ENCODE measurements at places on chromosomes 2 and 18.
A peak's percentile ranks its signal among the peaks of the same experiment; 100 is the strongest.

DNA sequence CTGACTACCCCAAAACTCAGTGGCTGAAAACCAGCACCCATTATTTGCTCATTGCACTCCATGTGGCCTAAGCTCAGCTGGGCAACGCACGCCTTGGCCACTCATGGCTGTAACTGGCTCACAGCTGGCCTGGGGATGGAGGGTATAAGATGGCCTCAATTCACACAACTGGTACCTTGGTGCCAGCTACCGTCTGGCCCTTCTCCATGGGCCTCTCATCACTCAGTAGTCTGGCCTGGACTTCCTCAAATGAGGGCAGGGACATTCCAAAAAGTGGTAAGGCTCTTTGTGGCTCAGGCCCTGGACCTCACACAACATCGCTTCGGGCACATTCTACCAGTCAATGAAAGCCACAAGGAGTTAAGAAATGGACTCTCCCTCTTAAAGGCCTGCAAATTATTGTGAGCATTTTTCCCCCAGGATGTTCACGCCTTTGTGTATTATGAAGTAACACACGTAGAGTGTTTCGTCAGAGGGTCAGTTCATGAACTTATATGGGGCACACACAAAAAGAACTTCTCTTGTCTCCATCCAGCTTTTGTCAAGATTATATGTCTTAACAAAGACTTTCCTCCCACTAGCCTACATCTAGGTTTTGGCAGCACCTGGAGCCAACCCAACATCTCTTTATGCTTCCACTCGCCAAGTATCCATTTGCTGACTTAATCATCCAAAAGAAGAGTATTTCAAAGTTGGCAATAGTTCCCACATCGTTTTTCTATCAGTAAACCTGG lies 145.2 kb downstream of the CCBE1 start:
- H3K27ac ChIP-seq: no peak overlapping the region
- H3K4me3 ChIP-seq: no peak overlapping the region
- H3K36me3 ChIP-seq: no peaks in the 10 kb centered on the region

DNA sequence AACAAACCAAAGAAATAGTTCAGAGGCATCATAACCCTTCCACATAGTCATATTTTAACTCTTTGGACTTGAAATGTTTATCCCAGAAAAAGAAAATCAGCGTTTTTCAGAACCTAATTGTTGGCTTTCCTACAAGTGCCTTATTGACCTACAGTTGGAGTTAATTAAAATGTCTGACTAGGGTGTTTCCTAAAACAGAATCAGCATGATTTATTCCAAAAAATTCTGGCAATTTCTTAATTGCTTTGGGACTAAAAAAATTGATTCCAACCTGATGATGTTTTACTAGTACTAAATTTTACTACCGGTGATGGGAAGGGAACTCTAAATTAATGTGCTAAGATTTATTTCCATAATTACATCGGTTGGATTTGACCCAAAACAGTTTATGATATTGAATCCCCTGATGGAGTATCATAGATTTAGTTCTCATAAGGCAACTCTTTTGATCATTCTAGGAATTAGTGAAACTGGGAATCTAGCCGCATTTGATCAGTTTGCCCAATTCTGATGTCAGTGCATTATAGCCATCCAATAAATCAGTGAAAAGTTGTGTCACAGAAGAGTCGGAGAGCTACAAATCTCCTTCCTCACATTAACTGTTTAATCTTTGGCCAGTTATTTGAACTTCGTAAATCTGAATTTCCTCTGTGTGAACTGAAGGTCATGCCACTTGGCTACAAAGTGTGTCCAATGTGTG lies 134.3 kb upstream of the DSEL start:
- DNase-seq: no peak
- no peak overlapping the region for H3K27ac ChIP-seq
- H3K27me3 ChIP-seq: no peaks in the 10 kb centered on the region
- H3K4me3 ChIP-seq: no peak overlapping the region
- no peaks in the 10 kb centered on the region for H3K4me1 ChIP-seq
- no peaks in the 10 kb centered on the region for H3K36me3 ChIP-seq

DNA sequence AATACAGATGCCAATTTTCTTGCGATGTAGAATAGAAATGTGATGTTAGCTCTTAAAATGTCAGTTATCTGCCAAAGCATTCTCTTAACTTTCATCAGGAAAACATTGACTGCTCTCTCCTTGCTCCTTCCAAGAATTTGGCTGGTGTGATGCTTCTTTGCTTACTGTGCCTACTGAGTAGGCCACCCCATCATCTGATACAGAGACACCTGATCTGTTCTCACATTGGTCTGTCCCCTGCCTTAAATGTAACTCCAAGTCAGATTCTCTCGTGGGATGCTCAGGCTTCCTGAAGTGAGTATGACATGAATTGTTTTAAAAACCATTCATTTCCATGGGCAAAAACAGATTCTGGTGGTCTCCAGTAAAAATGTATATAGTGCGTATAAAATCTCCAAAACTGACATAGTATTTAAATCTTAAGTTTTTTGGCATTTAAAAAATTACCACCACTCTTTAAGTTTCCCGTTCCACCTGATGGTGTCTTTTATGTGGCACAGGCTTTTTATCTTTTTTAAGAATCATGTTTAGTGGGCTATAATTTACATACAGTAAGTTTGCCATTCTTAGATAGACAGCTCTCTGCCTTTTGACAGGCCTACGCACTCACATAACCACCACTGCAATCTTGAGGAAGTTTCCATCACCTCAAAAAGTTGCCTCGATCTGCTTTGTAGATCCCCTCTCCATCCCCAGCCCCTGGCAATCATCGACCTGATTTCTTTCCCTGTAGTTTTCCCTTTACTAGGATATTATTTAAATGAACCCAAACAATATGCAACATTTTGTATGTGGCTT lies 36.6 kb downstream of the UBE2F start:
- H3K4me1 ChIP-seq: no peaks in the 10 kb centered on the region
- DNase-seq: no peak
- H3K27me3 ChIP-seq: no peaks in the 10 kb centered on the region
- H3K36me3 ChIP-seq: peaks cover 10% of the 10 kb centered on the region

- peaks cover 4% of the 10 kb centered on the region for H3K4me1 ChIP-seq
- H3K4me3 ChIP-seq: no peak overlapping the region
- H3K36me3 ChIP-seq: no peaks in the 10 kb centered on the region
- peak overlapping the region; percentile 25 for H3K27ac ChIP-seq
- DNase-seq: no peak
- no peaks in the 10 kb centered on the region for H3K27me3 ChIP-seq
Measured at GRCh38 chr2:106183101-106183696, 10.9 kb downstream of the UXS1 start.

GRCh38 chr18:59547581-59548182 lies 149.5 kb downstream of the CCBE1 start:
- DNase-seq: no peak
- no peaks in the 10 kb centered on the region for H3K27me3 ChIP-seq
- H3K27ac ChIP-seq: no peak overlapping the region
- no peaks in the 10 kb centered on the region for H3K36me3 ChIP-seq

GRCh38 chr2:199480966-199481365 lies 23.2 kb upstream of the SATB2 start:
- no peak overlapping the region for H3K4me3 ChIP-seq
- H3K27me3 ChIP-seq: peaks cover 20% of the 10 kb centered on the region
- DNase-seq: no peak
- H3K27ac ChIP-seq: no peak overlapping the region

DNA sequence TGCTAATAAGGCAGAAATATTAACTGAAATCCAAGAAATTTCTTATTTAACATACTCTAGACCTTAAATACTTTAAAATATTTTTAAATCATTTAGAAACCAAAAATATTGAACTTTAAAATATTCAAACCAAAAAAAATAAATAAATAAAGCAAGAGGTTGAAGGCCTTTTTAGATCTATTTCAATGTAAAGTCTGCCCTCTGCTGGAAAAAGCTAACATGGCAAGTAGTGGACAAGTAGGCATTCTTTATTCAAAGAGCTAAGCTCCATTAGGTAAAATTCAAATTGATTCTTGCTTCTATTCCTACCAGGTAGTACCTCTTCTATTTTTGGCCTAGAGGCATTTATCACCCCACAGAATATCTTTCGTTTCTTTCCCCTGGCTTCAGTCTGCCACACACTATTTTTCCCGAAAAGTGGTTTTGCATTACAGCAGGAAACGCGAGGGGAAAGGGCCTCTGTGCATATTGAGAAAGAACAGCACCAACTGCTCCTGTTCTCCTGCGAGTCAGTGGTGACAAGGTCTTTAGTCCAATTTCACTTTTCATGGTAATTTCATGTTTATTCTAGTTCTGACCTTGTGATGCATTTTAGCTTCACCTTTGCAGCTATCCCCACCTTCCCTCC lies 20.4 kb downstream of the IFIH1 start:
- DNase-seq: no peak
- no peak overlapping the region for H3K4me3 ChIP-seq
- H3K27ac ChIP-seq: no peak overlapping the region
- H3K27me3 ChIP-seq: no peaks in the 10 kb centered on the region

- H3K36me3 ChIP-seq: no peaks in the 10 kb centered on the region
- DNase-seq: no peak
- H3K4me3 ChIP-seq: no peak overlapping the region
- H3K27ac ChIP-seq: no peak overlapping the region
- no peaks in the 10 kb centered on the region for H3K4me1 ChIP-seq
Measured at GRCh38 chr2:23609254-23609653, 224.3 kb downstream of the KLHL29 start.

DNA sequence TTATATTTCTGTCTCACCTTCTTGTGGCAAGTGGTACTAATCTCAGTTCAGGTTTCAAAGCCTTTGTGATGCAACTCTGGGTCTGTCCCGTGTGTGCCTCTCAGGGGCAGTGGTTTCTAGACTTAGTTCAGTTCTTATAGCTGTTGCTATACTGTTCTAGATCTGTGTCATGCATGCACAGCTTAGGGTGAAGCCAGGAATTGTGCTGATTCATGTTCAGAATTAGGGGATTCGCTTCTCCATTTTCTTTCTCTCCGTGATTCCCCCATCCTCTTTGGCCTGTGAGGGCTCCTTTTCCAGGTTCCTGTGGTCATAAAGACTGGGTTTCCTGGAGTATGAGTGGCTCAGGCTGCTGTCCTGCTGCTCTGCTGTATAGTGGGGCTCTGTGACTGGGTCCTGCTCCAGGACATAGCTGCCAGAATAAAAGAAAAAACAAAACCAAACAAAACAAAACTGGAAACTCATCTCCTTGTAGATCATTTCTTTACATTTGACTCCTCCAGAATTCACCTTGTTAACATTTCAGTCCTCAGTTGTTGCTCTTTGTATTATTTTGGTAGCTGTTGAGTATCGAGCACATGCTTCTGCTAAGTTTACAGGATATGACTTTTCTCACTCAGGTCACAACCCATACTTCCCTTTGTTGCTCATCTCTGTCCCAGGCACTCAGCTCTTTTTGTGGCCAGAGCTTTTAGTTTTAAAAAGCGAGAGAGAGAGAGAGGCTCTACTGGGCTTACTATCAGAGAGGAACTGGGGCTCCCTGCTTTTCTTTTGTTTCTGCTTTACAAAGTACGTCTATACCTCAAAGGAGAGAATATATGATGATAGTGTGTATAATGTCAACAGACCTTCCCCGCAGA lies 34.2 kb downstream of the CERS6 start:
- H3K4me1 ChIP-seq: peaks cover 12% of the 10 kb centered on the region
- H3K27me3 ChIP-seq: no peaks in the 10 kb centered on the region
- H3K4me3 ChIP-seq: no peak overlapping the region
- DNase-seq: no peak

DNA sequence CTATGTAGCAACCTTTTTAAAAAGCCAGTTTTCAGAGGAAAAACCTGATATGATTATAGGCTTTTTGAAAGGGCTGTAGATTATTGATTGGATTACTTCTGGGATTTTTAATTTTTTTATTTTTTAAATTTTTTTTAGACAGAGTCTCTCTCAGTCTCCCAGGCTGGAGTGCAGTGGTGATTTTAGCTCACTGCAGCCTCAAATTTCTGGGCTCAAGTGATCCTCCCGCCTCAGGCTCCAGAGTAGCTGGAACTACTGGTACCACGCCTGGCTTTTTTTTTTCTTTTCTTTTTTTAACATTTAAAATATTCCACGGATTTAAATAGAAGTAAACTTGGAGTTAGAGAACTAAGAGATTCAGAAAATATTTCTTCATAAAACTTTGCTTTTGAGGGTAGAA lies 1.2 kb downstream of the MRPL19 start:
- H3K27ac ChIP-seq: peak overlapping the region; percentile 82
- H3K4me1 ChIP-seq: peaks cover 11% of the 10 kb centered on the region
- no peaks in the 10 kb centered on the region for H3K27me3 ChIP-seq
- peaks cover 37% of the 10 kb centered on the region for H3K36me3 ChIP-seq
- DNase-seq: no peak
- peak overlapping the region; percentile 77 for H3K4me3 ChIP-seq

- H3K36me3 ChIP-seq: peaks cover 78% of the 10 kb centered on the region
- no peak overlapping the region for H3K27ac ChIP-seq
- H3K4me1 ChIP-seq: no peaks in the 10 kb centered on the region
- no peaks in the 10 kb centered on the region for H3K27me3 ChIP-seq
Measured at GRCh38 chr2:229783108-229783721, 68.9 kb upstream of the DNER start.

GRCh38 chr2:41621095-41621494 lies 426.7 kb upstream of the PKDCC start:
- H3K4me1 ChIP-seq: no peaks in the 10 kb centered on the region
- H3K27ac ChIP-seq: no peak overlapping the region

GRCh38 chr2:231489990-231490389 lies 25.7 kb upstream of the NCL start:
- H3K27ac ChIP-seq: no peak overlapping the region
- no peaks in the 10 kb centered on the region for H3K36me3 ChIP-seq
- DNase-seq: peak; percentile 65
- no peak overlapping the region for H3K4me3 ChIP-seq
- no peaks in the 10 kb centered on the region for H3K27me3 ChIP-seq

DNA sequence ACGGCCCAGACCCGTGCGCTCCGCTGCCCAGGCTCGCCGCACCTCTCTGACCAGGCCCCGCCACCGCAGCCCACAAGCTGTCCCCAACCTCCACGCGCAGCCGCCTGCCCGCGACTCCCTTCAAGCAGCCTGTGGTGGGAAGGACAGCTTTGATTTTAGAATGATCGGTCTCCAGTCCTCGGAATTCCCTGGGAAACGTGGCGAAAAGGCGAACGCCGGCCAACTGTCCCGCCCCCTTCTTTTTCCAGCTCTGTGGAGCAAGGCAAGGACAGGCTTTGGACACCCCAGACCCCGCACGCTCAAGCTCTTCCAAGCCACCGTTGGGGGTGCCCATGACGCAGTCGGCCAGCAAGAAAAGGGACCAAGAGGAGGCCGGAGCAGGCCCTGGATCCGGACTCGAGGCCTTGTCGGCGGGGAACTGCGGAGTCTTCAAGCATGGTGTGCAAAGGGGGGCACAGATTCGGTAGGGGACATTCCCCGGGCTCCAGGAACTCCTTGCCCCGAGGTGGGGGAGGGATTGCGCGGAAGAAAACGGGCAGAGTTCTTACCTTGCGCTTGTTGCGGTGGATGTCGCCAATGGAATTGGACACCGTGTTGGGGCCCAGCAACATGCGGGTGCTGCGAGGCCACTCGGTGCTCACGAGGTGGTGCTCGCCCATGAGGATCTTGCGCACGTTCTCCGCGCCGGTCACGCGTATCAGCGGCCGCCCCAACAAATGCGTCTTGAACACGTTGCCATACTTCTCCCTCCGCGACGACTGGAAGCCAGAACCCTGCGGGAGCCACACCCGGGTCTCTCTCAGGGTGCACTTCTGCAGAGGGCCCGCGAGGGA lies 4.0 kb downstream of the CYP26B1 start:
- peaks cover 60% of the 10 kb centered on the region for H3K27me3 ChIP-seq
- H3K4me3 ChIP-seq: peak overlapping the region; percentile 46
- peak; percentile 58 for DNase-seq
- peaks cover 53% of the 10 kb centered on the region for H3K4me1 ChIP-seq
